Astrocyte of the spinal cord (primary cell): ENCODE measurements at places on chromosomes 2 and 18.
A peak's percentile ranks its signal among the peaks of the same experiment; 100 is the strongest.

- peak; percentile 32 for DNase-seq
Observed at GRCh38 chr18:79069717-79070151, 540 bp downstream of the ATP9B start.

DNA sequence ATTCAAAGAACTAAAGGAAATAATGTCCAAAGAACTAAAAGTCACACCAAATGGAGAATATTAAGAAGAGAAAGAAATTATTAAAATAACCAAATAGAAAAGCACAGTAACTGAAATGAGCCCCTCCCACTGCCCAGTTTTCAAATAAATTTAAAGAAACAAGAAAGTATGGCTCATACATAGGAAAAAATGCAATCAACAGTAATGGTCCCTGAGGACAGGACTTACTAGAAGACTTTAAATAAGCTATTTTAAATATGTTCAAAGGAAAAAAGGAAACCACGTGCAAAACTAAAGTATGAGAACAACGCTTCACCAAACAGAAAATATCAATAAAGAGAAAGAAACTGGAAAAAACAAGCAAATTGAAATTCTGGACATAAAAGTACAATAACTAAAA, 58.9 kb downstream of the TMEM131 start:
- DNase-seq: no peak

GRCh38 chr2:144642856-144643255, 122.9 kb upstream of the ZEB2 start:
- DNase-seq: no peak

DNA sequence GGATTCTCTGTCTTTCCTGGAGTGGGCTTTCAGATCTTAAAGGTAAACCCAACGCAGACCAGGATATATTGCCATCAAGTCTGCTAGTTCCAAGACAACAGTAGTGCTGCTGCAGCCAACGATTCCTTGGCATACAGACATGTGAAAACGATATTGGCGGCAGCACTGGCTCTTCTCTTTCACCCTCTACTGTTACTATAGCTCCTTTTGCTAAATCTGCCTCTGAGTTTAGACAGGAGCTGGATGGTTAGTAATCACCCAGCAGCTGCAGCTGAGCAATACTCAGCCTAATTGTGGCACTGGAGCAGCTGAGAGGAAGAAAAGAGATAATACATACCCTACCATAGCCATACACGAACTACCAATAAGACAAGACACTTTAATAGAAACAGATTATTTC, 4.0 kb downstream of the YES1 start:
- DNase-seq: peak; percentile 50

DNA sequence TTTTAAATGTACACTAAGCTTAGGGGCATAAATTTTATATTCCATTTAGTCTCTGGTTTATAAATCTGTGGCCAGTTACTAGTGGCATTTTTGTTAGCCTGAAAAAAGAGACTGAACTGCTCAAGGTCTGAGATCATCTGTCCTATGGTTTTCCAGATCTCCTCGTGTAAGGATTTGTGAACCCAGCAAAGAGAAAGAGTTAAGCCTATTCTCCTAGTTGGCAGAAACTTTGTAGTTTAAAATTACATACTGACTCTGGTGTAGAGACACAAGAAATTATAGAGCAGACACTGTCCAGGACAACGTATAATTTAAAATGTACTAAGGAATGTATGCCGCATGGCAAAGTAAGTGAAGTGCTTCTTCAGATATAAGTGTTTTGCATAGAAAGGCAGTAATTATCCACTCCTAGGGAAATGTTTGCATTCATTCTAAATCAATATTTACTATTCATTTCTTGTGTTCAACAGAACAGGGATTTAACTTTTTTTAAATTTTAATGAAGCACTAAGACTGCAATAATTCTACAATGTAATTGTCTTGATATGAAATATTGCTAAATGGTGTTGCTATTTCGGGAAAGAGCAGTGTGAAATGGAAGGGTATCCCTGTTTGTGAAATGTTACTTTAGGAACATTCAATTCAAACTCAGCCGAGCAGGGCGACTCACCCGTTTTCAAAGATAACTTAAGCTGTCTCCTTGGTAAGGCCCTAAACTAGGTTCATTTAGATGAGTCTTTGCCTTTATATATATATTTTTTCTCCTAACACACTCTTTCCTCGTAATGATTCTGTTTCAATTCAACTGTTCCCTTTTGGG, 508.4 kb upstream of the ZEB2 start:
- no peak for DNase-seq

DNA sequence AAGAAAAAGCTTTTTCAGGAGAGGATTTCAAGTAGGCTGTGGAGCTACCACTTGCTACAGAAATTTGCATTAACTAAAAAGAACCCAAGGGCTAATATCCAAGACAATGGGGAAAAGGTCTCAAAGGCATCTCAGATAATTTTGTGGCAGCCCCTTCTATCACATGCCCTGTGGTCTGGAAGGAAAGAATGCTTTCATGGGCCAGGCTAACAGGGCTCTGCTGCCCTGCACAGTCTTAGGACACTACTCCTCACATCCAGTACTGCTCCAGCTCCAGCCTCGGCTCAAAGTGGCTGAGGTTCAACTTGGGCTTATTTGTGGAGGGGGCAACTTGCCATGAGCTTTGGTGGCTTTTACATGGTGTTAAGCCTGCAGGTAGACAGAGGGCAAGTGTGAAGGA, 1150.3 kb downstream of the CNTNAP5 start:
- DNase-seq: no peak

DNA sequence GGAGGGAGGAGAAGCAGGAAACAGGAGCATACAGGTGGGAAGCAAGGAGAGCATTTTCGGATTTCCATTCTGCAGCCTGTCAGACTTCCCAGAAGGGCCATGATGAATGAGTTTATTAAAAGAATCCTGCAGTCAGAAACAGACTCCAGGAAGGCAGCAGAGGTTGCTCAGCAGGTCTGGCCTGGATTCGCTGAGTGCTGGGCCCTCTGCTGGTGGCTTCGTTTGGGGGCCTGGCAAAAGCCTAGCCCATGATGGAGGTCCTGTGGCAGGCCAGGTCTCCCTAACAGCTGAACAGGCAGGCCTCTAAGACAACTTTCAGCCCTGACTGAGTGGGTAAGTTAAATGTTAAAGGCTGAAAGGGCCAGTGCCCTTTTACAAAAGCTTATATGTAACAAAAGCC, 108.2 kb upstream of the CAPN13 start:
- DNase-seq: no peak

- no peak for DNase-seq
Observed at GRCh38 chr2:240567872-240568677, at the start of gene RNPEPL1. Gene RNPEPL1 (plus strand): TSS chr2:240568484. CDS start chr2:240568587, 103 bp downstream.

DNA sequence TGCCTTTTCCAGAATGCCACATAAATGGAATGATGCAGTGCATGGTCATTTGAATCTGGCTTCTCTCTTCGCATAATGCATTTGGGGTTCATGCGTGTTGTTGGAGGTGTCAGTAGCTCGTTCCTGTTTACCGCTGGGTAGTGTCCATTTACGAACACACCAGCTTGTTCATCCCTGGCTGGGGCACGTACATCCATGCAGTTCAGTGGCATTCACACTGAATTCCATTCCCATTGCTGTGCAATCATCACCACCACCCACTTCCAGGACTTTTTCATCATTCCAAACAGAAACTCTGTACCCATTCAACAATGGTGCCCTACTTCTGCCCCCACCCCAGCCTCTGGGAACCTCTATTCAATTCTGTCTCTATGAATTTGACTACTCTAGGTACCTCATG, 14.7 kb upstream of the CIDEA start:
- peak; percentile 9 for DNase-seq

DNA sequence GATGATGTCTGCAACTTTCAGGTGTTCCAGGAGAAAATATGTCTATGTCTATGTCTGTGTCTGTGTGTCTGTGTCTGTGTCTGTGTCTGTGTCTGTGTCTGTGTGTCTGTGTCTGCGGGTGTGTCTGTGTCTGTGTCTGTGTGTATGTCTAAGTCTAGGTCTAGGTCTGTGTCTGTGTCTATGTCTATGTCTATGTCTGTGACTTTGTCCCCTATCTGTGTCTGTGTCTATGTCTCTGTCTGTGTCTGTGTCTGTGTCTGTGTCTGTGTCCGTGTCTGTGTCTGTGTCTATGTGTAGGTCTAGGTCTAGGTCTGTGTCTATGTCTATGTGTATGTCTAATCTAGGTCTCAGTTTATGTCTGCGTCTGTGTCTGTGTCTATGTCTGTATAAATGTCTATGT, 10.5 kb downstream of the IL1R2 start:
- no peak for DNase-seq

DNA sequence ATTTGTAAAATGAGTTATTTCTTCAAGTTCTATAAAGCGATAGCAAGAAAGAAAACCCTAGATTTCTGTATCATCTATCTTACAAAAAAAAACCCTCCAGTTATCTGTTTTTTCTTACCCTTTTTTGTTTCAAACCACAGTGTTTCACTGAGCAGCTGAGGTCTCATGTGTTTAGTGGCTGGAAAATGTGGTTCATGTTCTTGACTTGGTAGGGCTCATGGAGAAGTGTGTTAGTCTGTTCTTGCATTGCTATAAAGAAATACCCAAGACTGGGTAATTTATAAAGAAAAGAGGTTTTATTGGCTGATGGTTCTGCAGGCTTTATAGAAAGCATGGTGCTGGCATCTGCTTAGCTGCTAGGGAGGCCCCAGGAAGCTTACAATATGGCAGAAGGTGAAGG, 147.3 kb upstream of the NABP1 start:
- DNase-seq: no peak

DNA sequence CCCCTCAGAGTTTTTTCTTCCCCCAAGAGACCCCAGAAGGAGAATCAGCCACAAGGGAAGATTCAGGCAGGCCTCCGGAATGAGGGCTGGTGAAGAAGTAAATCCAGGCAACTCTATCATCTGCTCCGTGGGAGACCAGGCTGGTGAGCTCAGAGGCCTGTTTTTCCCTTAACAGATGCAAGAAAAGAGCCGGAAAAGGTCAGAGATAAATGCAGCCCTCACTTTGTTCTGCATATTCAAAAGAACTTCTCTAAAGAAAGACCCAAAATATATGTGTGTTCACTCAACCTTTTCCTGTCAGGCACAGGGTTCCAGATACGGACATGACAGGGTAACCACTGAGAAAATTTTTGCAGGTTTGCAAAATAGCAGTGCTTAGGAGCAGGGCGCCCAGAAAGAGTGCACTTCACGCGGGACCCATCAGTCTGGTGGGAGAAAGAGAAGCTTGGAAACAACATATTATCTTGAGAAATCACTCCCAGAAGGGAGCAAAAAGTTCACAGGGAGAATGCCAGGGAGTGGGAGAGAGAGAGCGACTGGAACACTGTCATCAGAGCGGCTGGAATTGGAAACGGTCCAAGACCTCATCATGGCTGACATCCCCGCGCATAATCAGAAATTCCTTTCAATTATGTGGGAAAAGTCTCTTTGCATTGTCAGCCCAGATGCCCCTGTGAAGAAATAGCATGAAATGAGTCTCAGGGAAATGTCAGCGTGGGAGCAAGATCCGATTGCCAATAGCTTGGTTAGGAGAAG, 244.8 kb upstream of the SLC14A2 start:
- DNase-seq: no peak

- no peak for DNase-seq
Observed at GRCh38 chr2:129006135-129006886, 687.6 kb upstream of the HS6ST1 start.

- no peak for DNase-seq
Observed at GRCh38 chr2:239897596-239898235, 127.4 kb downstream of the NDUFA10 start.

DNA sequence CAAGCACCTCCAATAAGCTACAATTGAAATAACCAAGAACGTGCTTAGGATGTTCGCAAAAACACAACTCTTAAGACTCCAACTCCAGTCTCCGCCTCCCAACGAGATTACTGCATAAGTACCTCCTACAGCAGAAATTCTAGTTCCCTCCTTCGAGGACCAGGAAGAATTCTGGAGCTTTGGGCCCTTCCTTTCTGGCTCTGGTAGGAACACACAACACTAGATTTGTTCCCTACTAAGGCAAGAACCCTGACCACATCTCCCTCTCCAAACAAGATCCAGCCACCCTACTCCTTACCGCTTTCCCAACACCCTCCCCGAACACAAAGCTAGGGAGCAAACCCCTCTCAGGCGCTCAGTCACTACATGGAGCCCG, 721 bp downstream of the ADAM17 start:
- peak; percentile 81 for DNase-seq

DNA sequence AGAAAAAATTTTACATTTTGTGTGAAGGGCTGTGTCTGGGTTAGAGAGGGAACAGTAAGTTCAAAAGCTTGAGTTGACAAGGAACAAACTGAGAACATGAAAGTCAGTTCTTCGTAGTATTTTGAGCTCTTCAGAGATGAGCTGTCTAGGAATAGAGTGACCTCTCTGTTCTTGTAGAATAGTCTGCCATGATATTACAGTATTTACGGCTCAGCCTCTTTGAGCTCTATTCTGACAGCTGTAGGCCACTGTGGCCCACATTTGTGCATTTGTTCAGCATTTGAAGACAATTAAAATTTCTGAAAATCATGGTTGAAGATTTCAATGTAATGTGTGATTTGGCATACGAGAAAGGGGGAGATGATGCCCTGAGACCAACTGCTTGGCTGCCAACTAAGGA, 172.8 kb downstream of the MGAT5 start:
- DNase-seq: no peak

- peak; percentile 52 for DNase-seq
Observed at GRCh38 chr2:64035072-64035942, 16.1 kb upstream of the VPS54 start.
